ACHN (cell line): ENCODE measurements at places on chromosomes 1 and 21.

- no peak for DNase-seq
Observed at GRCh38 chr1:157117527-157118057, 18.0 kb upstream of the ETV3L start.

- DNase-seq = no peak
Observed at GRCh38 chr1:14738235-14738634, 139.8 kb downstream of the KAZN start.

DNA sequence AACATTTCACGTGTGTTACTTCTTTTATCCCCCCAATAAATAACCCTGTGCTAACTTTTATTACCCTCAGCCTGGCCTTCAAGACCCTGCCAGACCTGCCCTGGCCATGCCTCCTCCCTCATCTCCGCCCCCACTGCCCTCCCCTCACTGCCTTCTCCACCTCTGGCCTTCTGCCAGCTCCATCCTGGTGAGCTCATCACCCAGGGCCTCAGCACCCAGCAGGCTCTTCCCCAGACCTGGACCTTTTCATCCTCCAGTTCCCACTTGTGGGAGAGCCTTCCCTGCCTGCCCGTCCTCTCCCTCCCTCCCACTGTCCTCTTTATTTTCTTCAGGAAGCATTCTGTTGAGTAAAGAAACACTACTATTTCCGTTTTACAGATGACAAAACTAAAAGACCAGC lies 72.0 kb downstream of the SLC66A1 start:
- peak; percentile 7 for DNase-seq

DNA sequence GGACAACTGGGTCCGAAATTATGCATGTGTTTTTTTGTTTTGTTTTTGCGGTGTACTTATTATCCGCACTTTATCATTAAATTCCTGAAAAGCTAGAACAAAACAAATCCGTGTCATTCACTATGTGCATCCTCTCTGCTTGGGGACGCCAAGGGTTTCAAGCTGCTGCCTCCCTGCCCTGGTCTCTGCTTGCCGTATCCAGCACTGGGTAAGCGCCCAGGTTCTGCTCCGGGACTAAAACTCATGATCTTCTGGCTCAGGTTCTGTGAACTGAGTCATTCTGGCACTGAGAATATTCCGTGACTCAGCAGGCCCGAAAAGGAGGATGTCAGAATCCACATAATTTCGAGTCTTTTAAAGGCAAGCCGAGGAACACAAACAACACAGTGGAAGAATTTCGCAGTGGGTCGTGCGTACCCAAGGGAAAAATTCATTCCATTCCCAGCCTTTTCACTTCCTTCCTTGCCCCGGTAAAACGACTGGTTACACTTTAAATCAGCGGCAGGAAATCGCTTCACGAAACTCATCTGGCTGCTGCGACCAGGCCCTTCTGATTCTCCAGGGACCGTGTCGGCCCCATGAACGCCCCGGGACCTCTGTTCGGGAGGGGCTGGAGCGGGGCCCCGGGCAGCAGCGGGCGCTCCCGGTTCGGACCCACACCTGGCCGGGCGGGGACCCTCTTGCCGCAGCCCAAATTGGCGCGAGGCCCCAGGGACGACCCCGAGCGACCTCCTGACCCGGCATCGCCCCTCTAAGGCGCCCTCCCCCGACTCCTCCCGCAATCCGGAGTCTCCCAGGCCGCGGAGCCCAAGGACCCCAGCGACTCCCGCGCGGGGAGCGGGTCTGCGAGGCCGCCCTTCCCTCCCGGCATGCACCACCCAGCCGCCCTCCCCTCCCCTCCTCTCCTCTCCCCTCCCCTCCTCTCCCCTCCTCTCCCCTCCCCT lies 746 bp upstream of the LAMC1 start:
- peak; percentile 97 for DNase-seq

DNA sequence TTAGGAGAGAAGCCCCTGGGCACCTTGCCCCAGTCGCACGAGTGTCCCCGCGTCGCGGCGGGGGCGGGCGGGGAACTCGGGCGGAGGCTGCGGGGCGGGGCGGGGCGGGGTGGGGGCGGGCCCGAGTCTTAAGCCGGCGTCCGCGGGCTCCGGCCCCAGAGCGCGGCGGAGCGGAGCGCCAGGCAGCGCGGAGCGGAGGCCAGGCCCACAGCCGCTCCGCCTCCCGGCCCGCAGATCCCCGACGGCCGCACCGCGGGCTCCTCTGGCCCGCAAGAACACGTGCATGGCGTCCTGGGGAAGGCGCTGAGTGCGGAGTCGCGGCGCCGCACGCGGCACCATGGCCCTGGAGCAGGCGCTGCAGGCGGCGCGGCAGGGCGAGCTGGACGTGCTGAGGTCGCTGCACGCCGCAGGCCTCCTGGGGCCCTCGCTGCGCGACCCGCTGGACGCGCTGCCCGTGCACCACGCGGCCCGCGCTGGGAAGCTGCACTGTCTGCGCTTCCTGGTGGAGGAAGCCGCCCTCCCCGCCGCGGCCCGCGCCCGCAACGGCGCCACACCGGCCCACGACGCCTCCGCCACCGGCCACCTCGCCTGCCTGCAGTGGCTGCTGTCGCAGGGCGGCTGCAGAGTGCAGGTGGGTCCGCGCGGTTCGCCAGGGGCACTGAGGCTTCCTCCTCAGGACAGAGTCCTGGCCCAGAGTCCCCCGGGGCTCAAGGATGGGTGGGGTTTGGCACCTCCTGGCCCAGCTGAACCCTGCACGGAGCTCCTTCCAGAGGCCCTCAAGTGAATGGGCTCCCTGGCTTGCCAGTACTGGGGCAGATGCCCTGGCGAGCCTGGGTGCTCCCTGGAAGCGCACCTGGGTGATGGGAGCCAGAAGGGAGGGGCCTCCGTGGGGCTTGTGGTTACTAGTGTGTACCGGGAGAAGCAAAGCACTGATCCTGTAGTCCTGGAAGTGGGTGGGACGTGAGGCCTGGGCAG lies at the start of gene ESPN:
Gene ESPN, plus strand, starts transcription at position 158 of the 975 bp plus-strand sequence. Its CDS starts 180 bp downstream, at position 338.
- DNase-seq = peak; percentile 33

GRCh38 chr1:22204057-22204840 lies 61.4 kb upstream of the WNT4 start:
- no peak for DNase-seq
